CD4-positive, alpha-beta T cell treated with Interferon alpha-2 for 1 hour (primary cell): ENCODE measurements at places on chromosomes 7 and 10.
A peak's percentile ranks its signal among the peaks of the same experiment; 100 is the strongest.

DNA sequence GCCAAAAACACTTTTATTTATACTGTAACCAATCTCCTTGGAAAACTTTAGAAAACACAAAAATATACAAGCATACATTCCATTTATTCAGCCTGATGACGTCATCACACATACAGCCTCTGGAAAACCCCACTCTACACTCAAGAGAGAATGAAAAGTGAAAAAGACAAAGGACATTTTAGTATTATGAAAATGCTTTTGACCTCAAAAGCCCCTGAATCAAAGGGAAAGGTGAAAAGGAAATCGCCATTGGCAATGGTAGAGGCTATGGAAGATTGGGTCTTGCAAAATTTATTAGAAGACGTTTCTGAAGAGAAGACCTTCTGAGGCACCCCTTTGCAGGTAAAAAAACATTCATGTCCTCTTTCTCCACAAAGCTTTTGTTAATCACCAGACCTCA lies 82.9 kb upstream of the STRIP2 start:
- no peak for DNase-seq

GRCh38 chr10:3853547-3854303 lies 68.7 kb upstream of the KLF6 start:
- DNase-seq, result no peak

- DNase-seq, result no peak
Measured at GRCh38 chr10:81603106-81603620, 271.8 kb upstream of the NRG3 start.

GRCh38 chr7:150876817-150877526 lies 24.7 kb downstream of the AOC1 start:
- DNase-seq, result peak; percentile 28

DNA sequence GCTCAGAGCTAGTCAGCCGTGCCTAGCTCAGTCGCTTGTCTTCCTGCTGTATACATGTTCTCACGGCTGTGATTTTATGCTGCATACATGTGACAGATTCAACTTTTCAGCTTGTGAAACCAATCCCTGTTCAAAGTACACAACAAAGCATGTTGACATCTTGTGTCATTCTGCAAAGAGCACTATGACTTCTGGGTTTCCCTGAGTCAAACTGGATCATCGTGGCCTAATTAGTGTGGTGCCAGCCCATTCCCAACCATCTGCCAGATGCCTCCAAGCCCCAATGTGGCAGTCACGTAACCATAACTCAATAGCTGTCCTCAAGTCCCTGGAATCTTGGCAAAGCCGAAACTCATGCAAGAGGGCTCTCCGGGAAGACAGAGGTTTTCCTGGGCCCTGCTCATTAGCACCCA lies 144.8 kb downstream of the MYOF start:
- no peak for DNase-seq

- no peak for DNase-seq
Measured at GRCh38 chr7:151937286-151937685, 19.0 kb upstream of the GALNTL5 start.

DNA sequence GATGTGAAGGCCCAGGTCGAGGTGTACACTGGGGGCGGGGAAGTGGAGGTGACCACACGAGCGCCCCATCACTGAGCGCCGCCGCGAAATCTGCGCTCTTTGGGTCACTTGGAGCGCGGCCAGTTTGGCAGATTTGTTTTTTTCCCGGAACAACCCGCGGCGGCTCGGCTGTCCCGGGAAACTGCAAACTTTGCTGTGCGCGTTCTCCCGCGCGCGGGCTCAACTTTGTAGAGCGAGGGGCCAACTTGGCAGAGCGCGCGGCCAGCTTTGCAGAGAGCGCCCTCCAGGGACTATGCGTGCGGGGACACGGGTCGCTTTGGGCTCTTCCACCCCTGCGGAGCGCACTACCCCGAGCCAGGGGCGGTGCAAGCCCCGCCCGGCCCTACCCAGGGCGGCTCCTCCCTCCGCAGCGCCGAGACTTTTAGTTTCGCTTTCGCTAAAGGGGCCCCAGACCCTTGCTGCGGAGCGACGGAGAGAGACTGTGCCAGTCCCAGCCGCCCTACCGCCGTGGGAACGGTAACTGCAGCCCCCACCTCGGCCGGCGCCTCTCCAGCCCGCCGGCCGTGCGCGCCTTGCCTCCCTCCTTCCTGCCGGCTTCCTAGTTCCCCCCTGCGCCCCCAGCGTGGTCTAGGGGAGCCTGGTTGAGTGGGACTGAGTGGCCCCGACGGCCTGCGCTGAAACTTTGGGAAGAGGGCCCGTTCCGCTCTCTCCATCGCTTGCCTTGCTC lies at the start of gene CASP7:
TSS of gene CASP7 (plus strand) at position 450 of the 727 bp plus-strand sequence. CDS start 17,582 bp downstream, outside the sequence.
- peak; percentile 80 for DNase-seq

GRCh38 chr7:115851291-115851690 lies 179.3 kb downstream of the TFEC start:
- DNase-seq, result peak; percentile 43

DNA sequence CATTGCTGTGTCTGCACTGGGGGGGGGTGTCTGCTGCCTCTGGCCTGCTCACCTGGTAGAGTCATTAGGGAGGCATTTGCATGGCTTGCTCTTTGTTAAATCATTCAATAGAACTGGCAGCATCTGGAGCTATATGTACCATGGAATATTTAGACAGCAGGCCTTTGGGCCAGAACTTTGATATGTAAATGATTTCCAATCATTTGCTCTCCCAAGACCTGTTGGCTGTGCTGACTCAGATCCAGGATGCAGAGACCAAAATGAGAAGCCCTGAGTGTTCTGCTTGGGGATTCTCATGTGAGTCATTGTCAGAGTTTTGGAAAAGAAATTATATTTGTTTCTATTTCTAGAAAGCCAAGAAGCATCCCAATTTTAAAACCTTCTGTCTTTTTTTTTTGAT lies 257.6 kb upstream of the IGFBP3 start:
- DNase-seq, result no peak

- no peak for DNase-seq
Measured at GRCh38 chr7:32516551-32517100, 21.3 kb downstream of the AVL9 start.

- DNase-seq, result no peak
Measured at GRCh38 chr10:81548160-81548559, 326.8 kb upstream of the NRG3 start.

DNA sequence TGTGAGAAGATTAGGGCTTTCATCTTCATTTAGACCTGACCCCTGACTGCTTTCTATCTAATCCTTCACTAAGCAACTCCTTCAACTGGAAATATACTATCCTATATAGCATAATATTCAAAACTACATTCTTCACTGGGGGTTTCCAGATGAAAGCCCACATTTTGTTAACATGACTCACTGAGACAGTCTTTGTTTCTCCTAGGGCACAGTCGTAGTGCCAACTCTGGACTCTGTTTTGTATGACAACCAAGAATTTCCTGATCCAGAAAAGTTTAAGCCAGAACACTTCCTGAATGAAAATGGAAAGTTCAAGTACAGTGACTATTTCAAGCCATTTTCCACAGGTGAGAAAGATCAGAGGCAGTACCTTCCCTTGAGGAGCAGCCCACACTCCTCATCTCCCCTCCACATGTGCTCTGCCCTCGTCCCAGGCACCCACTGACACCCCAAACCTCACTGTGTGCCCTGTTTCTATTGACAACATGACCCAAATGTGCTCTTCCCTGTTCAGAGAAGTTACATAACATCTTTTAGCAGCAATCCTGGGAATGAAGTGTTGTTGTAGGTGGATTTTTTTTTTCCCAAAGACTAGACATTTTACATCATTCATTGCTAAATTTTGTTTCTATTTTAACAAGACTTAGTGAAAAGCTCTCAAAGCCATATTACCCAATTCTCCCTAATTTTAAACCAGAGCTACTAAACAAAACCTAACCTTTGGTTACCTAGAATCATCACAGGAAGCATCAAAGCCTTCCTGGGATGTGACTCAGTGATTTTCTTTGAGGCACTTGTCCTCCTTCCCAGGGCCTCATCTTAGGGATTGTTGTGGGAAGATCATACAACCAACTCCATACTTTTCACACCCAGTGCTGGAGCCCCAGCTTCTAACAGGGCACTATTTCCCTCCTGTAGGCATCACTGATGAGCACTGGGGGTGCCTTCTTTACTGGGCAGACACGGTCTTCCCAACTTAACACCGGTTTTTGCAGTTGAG lies 10.7 kb downstream of the CYP2E1 start:
- no peak for DNase-seq

DNA sequence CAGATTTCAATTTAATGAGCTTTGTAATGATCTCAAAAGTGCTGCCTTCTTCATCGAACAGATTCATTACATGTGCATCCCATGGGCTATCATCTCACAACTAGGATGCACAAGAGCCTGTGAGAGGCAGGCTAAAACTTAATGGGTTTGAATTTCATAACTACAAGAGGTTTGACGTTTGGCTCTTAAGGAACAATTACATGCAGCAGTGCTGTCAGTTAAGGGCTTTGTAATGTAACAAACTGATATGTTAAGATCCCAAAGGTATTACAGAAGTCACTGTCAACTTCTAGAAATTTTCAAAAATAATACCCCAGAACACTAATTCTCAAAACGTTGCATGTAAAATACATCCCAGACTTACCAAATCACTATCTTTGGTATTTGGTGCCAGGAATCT lies 33.2 kb downstream of the KIF20B start:
- DNase-seq, result no peak

DNA sequence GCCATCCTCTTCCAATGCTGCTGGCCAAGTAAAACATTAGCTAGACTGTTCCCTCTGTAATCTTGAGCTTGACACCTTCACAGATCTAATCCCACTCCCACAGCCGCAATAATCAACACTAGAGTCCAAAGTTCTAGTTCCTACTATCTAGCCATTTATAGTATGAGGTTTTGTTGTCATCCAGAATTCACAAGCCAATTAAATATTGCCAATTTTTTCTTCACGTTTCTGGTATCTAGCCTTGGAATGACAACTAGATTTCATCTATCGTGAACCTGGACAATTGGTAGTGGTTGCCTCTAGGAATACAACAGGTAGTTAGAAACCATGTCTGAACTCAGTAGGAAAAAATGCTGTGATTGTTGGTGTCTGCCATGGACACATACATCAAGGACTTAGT lies 10.4 kb downstream of the WASL start:
- DNase-seq, result no peak

DNA sequence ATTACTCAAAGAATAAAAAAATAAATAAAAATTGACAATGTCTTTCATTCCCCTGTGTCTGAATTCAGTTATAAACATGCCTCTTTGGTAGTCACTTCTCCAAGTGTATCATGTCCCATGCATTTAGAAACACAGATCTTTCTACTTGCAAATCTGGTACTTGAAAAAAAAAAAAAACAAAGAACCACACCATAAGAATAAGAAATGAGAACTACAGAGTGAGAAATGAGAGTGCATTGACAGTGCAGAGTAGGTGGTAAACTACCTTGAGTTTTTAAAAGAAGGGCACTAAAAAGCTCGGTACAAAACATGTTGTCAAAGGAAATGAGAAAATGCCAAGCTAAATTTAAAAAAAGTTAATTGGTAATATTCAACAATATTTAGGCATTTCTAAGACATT lies 123.0 kb downstream of the GPR85 start:
- DNase-seq, result no peak

- no peak for DNase-seq
Measured at GRCh38 chr10:102455893-102456471, 4.6 kb upstream of the C10orf95 start.

DNA sequence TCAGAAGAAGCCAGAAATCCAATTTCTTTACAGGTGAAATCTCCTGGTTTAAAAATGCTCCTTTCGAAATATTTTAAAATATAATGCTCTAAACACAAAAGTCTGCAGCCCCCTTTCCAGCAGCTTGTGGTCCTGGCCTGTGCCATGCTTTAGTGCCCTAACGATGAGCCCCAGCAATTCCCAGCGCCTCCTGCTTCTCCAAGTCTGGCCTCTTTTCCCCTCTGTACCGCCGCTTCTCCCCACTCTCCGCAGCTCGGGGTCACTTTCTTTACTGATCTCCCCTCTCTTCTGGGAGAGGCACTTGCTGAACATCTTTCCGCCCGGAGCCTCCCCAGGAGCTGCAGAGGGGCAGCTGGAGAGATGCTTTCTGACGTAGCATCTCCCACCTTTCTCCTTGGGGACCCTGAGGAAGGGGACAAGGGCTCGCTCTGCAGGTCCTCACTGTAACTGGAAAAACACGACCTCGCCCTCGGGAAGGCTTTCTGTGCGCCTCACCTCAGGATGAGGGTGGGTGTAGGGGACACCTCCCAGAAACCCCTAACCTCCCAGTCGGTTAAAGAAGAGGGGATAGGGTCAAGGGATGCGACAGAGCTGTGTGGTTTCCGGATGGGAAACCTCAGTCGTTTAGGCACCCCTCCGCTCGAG lies 565 bp upstream of the INA start:
- no peak for DNase-seq

GRCh38 chr10:31789555-31789954 lies 139.1 kb downstream of the ARHGAP12 start:
- DNase-seq, result peak; percentile 31

GRCh38 chr10:47289921-47290320 lies 10.1 kb upstream of the GDF10 start:
- no peak for DNase-seq

DNA sequence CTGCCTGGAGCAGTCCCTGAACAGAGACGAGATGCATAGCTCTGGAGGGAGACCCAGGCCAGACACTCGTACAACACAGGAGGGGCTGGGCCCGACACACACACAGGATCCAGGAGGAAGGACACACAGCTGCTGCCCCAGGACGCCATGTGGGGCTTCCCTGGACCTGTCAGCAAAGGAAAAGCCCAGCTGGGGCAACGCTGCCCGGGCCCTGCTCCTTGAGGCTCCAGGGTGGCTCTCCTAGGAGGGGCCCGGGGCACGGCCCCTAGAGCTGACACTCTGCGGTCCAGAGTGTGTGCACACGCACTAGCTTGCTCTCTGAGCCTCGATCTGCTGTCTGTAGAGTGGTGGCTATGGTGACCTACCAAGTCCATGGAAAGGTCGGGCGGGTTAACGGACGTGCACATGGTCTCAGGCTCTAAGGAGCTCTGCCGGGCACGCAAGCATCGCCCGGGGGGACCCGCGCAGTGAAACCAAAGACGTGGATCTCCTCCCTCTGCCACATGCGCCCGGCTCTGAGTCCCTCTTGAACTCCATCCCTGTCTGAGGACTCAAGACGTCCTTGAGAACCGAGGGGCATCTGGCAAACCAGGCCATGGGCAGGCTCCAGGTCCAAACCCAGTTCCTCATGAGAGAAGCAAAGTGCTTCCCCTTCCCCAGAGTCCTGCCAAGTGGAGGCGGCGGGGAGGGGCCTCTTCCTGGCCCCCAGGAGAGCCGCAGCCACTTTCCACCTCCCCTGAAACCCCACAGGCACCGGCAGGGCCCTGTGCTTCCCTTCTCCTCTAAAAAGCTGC lies 279.0 kb downstream of the ELFN1 start:
- no peak for DNase-seq

GRCh38 chr10:72320676-72321247 lies 34.0 kb downstream of the DNAJB12 start:
- peak; percentile 78 for DNase-seq

- no peak for DNase-seq
Measured at GRCh38 chr7:46791188-46791587, 790.7 kb downstream of the TNS3 start.

DNA sequence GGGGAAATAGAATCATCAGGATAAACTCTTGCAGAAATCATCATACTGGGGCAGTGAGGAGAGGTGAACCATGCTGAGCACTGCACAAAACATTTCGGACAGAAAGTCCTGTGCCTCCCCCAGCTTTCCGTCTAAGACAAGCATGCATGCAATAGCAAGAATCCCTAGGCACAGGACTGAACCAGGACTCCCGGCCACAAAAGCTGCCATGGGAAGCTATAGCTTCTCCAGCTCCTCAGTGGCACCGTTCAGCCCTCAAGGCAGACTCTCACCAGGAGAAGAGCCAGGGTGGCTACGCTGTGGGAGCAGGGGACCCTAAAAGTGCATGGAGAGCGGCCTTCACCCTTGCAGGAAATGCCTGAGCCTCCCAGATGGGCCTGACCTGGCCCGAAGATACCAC lies 70.8 kb downstream of the ASB13 start:
- DNase-seq, result no peak
